GM12891 (cell line): ENCODE measurements at places on chromosomes 13 and 19.

DNA sequence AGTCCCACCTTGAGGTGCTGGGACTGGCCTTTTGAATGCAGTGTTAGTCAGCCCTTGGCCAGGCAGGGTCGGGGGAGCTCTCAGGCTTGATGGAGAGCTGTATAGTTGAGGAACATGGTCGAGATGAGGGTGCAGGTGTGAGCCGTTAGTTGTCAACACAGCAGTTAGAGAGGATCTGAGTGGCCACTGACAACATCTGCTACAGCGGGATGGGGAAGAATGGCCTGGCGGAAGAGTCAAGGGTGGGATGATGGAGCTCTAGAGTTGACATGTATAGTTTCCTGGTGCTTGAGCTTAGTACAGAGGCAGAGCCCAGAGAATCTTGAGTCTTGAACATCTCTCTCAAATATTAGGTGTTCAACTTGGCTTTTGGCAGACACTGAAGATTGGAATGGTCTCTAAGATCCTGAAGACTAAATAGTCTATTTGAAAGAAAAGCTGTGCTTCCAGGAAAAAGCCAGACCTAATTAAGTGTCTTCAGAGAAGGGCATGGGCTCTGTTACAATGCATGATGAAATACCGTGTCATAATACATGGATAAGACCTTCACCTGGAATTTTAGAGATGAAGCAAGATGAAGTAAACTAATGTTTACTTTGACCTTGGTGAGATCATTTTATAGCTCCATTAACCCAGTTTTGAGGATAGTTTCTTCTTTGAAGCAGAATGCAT lies 9.7 kb downstream of the PCCA start:
- no peak for DNase-seq

DNA sequence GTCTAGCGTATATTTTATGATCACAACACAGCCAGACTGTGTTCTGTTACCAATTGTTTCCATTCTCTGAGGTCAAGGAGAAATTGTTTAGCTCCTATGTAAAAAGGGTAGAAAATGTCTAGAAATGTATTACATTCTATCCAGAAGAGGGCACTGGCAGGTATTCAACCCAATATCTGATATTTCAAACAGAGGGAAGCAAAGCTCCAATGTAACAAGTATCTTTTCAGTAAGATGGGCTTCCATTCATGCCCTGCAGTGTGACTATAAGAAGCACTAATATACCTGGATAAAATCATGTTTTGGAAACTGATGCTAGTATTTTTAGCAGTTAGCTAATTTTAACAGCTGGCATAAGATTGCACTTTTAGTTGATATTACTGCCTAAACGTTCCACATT lies 312.7 kb downstream of the FGF14 start:
- DNase-seq: no peak

GRCh38 chr19:29211562-29212355 lies 1.2 kb downstream of the UQCRFS1 start:
- DNase-seq: no peak

DNA sequence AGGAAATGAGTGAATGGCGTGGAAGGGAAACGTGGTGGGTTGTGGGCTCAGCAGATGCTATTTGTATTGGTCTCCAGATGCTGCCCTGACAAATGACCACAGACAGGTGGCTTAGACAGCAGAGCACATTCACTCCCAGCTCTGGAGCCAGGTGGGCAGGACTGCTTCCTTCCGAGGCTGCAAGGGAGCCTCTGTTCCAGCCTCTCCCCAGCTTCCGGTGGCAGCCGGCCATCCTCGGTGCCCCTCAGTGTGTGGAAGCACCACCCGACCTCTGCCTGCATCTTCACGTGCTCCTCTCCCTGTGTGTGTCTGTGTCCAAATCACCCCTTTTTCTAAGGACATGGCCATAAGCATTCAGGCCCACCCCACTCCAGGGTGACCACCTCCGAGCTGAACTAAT lies 105.1 kb downstream of the SOX1 start:
- no peak for DNase-seq

DNA sequence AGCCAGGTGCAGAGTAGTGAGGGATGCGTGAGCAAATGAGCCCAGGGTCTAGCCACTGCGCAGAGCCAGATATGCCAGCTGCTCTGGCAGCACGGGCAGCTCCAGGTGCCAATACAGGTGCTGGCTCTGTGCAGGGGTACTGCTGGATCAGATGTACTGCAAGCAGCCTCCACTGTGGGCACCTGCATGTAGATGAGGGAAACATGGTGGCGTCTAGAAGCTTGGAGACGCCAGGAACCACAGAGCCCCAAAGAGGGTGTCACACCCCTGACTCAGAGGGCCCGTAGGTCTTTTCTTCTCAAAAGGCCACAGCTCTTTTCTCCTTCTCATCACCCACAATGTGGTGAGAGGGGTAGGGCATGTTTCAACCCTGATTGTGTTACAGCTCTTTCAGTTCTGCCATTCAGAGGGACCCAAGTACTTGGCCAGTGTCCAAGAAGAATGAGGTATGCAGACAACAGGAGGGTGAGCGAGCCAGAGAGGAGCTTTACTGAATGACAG lies 244.4 kb upstream of the SLITRK1 start:
- DNase-seq: no peak

DNA sequence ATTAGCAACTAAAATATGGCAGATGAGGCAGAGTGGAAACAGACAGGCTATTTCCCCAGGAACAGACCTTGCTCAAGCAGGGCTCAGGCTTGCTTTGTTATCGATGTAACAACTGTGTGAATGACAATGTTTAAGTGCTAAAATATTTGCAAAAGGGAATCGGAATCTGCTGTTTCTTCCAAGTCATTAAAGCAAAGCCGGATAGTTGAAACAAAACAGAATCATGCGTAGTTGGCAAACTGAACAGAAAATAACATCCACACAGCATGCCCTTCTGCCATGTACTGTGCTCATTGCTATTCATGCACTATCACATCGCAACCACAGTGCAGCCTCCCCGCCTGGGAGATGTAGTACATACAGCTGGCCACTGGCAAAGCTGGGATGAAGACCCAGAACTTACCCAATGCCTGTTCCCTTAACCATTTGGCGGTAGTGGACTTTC lies 799.1 kb downstream of the DIAPH3 start:
- DNase-seq: no peak

DNA sequence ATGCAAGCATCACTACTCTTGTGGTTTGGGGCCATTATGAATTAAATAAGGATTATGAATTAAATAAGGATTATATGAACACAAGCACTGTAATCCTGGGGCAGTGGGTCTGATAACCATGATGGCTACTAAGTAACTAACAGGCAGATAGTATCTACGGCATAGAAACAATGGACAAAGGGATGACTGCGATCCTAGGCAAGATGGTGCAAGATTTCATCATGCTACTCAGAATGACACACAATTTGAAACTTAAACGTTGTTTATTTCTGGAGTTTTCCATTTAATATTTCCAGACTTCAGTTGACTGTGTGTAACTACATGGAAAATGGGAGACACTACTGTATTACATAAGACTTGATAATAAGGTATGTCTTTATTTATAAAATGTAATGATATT lies 15.1 kb downstream of the KCNRG start:
- no peak for DNase-seq

GRCh38 chr13:94109715-94110374 lies 369.6 kb downstream of the DCT start:
- no peak for DNase-seq

GRCh38 chr13:47481536-47481935 lies 519.5 kb downstream of the SUCLA2 start:
- no peak for DNase-seq

DNA sequence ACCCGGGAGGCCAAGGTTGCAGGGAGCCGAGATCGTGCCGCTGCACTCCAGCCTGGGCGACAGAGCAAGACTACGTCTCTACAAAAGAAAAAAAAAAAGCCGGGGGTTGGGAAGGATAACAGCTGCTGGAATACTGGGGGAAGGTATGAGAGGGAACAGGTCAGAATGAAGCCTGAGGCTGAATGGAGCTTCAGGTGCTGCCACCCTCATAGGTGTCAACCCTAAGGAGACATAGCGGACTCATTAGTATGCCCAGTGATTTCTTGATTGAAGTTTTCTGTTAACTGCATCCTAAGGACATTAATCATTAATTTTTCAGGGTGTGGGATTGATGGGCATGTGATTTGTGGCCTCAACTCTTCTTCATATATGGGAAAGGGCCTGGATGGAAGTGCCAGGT lies 6.0 kb downstream of the SMARCA4 start:
- no peak for DNase-seq

DNA sequence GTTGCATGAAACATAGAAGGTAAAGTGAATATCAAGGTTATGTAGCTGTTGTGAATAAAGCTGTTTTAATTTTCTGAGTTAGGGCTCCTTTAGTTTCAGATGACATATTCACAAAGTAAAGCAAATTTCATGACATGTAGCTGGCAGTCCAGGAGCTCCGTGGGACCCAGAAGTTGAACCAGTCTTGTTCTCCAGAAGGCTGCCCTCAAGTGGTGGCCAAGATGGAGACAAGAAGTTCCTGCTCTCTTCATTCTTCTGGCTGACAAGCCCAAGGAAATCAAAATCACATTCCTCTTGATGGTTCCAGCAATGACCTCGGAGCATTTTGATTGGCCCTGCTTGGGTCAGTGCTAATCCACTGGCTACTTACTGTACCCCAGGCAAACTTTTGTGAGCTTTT lies 128.7 kb downstream of the LIG4 start:
- no peak for DNase-seq

DNA sequence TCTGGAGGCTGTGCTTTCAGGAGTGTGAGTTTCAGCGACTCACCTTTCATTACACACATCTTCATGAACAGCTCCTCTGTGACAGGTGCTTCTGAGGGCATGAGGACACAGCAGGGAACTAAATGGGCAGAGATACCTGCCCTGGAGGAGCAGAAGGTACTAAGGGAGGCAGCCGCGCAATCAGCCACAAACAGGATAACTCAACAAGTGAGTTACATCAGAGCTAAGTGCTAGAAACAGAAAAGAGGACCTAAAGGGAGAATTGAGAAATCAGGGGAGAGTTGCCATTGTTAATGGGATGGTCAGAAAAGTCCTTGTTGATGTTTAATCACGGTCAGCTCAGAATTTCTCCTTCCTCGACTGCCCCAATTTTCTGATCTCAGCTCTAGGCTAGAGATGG lies 42.5 kb downstream of the SYDE1 start:
- no peak for DNase-seq

DNA sequence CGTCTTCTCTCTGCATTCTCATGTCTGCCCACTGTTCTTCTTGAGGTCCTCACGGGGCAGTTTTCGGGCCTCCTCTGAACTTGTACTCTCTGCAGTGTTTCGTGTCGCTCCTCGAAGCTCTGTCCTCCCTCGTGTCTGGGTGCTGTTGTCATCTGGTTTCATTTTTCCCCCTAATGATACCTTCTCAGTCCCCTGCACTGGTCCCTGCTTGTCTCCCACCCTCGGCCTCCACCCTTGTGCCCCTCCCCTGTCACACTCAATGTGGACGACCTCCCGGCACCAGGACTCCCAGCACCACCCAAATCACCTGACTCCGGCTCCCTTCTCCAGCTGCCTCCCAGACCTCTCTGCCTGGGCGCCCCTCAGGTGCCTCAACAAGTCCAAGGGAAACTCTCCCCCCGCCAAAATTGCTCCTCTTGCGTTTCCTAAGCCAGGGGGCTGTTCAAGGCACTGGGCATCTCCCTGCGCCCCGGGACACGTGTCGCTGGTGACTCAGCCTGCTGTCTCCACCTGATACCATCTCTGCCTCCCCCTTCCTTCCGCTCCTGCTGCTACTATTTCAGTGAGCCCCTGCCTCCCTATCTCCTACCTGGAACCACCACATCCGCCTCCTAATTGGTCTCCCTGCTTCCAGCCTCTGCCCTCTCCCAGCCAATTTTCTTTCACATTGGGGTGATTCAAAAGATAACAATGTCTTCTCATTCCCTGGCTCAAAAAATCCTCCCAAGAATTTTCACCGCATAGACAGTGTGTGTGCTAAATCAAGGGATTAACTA lies 49.5 kb downstream of the RFX2 start:
- no peak for DNase-seq

DNA sequence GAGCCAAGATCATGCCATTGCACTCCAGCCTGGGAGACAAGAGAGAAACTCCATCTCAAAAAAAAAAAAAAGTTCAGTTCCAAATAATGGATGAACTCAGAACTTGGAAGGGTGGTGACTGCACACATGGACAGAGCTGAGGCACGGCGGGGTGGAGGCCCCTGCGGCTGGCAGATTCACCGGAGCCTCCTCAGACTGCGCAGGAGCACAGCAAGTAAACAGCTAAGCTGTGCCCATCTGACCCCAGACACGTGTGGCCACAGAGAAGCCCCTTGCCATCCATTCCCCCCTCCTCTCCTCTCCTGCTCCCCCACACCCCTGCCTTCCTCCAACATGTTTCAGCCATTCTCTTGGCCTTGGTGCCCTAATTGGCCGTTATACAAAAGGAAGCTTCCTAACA lies 15.6 kb upstream of the PROZ start:
- no peak for DNase-seq

- no peak for DNase-seq
Measured at GRCh38 chr13:39483326-39483725, 119.7 kb downstream of the LHFPL6 start.

GRCh38 chr19:43784241-43784980 lies 3.6 kb upstream of the KCNN4 start:
- no peak for DNase-seq

- DNase-seq: no peak
Measured at GRCh38 chr13:35695448-35695770, 218.9 kb upstream of the MAB21L1 start.

GRCh38 chr13:30907121-30907861 lies 1.2 kb downstream of the MEDAG start:
- DNase-seq: no peak

- no peak for DNase-seq
Measured at GRCh38 chr19:20365146-20365545, 198.1 kb downstream of the ZNF486 start.

DNA sequence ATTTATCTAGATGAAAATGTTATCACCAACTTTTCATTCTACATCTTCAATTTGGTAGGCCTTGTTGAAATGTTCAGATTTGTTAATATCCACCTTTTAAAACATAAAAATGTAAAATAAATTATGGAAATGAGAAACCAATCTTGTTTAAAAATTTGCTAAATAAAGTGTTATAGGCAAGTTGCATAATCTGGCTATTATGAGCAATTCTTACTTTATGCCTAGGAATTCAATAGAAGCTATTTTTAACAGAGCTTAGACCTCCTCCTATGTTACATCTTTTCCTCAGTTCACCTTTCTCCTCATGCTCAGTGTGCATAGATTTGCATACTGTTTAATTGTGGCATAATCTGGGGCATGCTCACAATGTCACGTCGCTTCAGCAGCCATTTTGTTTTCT lies 87.9 kb upstream of the POSTN start:
- DNase-seq: no peak

DNA sequence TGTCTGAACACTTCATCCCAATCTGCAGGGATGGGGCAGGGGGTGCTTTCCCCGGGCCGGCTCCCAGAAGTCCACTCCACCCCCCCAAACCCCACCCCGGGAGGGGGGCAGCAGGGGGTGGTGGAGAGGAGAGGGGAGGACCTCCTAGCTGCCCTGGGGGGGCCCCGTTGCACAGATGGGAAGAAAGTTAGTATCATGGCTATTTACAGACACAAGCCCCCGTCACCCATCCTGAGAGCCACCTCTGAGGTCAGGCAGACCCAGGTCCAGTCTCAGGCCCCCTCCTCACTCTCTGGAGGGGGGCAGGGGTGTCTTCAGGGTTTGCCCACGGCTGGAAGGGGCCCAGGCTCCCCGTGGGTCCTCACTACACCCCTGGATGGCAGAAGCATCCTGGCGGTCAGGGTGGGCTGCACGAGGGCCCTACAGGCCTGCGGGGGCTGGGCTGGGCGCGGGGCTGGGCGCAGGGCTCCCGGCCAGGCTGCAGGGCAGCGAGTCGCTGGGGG lies 5.8 kb upstream of the REXO1 start:
- no peak for DNase-seq
